Inflammatory macrophage (primary cell): ENCODE measurements at places on chromosomes 12 and 14.
A peak's percentile ranks its signal among the peaks of the same experiment; 100 is the strongest.

DNA sequence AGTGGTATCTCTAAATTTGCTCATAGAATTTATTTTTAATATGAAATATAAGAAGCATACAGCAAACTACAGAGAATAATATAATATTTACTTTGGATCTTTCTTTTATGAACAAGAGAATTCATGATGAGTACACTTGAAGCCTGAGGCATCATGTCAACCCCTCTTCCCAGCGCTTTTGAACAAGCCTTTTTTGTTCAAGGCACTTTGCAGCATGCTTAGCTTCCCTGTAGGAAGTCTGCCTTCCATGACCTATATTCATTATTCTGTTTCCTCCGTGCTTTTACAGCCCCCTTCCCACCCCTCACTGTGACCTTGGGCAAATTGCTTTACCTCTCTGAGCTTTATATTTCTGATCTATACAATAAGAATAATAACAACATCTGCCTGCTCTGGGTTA is 41.6 kb downstream of the SCN8A start:
- DNase-seq: no peak

DNA sequence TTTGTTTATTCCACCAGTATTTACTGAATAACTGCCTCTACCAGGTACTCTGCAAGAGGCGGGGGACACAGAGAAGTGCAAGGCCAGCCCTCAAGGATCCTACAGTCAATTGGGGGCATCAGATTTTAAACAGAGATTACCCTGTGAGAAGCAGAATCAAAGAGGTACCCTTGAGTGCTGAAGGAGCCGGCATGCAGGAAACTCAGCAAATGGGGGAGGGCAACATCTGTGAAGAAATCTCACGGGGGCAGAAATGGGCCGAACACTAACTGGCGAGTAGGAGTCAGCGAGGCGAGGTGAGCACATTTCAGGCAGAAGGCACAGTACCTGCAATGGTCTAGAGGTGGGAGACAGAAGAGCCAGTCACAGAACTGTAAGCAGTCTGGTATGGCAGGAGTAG is 9.0 kb downstream of the GALNT6 start:
- DNase-seq: no peak

GRCh38 chr14:97709552-97709951 is 912.4 kb downstream of the VRK1 start:
- DNase-seq: no peak

DNA sequence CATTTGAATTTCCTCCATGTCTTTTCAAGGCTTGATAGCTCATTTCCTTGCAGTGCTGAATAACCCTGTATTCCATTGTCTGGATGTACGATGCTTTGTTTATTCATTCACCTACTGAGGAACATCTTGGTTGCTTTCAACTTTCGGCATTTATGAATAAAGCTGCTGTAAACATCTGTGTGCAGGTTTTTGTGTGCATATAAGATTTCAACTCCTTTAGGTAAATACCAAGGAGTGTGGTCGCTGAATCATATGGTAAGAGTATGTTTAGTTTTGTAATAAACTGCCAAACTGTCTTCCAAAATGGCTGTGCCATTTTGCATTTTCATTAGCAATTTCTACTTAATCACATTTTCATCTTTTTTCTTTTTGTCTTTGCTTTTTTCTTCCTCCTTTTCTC is 327.7 kb upstream of the TBX3 start:
- DNase-seq: no peak

- peak; percentile 92 for DNase-seq
Observed at GRCh38 chr14:32657081-32657480, 281.6 kb upstream of the NPAS3 start.

- no peak for DNase-seq
Observed at GRCh38 chr12:115203701-115204100, 519.7 kb upstream of the TBX3 start.

GRCh38 chr12:24806386-24806785 is 142.5 kb downstream of the BCAT1 start:
- DNase-seq: peak; percentile 11

- DNase-seq: no peak
Observed at GRCh38 chr12:66767536-66767935, 88.7 kb upstream of the GRIP1 start.

DNA sequence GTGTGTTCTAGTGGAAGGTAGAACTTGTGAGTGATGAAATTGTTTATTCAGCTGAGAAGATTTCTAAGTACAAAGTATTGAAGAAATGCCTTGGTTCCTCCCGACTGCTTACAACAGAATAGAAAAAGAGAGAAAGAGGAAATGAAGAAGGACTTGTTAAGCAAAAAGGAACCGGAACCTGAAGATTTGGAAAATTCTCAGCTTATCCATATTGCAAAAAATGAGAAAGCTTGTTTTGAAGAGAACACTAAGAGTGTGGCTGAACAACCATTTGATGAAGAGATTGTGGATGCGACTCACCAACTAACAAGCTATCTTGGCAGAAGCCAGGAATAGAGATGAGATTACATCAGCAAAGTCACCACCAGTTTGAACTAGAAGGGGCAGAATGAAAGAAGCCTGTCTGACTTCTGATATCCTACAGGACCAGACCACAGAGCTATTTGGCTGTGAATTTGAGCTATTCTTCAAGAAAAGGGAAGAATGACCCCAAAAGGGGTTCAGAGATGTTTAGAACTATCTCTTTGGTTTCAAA is 15.1 kb downstream of the NDUFA9 start:
- peak; percentile 45 for DNase-seq

GRCh38 chr12:126055521-126055920 is 990.3 kb downstream of the AACS start:
- no peak for DNase-seq

GRCh38 chr14:23008831-23009230 is 1.1 kb downstream of the C14orf93 start:
- DNase-seq: no peak

DNA sequence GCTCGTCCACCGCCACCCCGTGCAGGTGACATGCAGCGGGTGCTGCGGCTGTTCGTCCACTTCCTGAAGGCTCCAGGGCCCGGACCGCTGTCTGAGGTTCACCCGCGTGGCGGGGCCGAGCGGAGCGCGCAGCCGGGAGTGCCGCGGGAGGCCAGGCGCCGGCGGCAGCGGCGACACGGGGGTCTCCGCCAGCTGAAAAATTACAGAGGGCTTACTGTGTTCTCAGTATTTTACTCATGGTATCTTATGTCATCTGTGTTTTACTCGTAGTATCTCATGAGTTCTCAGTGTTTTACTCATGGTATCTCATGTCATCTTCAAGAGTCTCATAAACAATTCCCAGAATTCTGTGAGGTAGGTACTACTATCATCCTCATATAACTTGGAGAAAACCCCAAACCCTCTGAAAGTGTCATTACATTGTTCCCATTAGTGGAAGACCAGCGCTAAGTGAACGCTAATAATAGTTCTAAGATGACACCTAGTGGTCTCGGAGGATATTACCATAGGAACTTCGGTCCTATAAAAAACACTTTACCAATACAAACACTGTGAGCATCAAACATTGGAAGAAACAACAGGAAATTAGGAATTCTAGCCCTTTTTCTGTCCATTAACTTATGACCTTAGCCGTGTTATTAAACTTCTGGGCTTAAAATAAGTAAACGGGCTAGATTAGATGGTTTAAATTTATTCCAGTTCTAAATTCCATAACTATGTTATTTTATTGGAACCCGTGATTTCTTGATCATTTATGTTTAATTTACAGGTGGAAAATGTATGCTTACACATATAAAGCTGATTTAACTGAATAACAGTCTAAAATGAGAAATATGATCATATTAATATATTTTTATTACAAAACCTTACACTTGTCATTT is 32.4 kb downstream of the AK7 start:
- peak; percentile 68 for DNase-seq

DNA sequence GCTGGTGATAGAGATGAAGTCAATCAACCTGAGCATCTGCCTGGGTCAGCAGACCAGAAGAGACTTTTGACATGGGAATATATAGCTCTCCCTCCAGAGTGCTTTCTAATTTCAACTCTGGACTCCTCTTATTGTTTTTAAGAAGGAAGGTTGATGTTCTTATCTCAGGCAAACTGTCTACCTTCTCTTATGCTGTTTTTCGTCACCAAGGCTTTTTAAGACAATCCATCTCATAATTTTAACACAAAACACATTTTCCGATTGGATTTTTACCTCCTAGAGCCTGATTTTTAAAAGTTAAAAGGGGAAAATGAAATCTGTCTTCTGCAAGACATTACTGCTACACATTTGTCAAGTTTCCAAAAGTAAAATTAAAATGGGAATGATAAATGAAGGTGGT is 368.7 kb upstream of the MIS18BP1 start:
- no peak for DNase-seq

GRCh38 chr14:66641861-66642635 is 134.1 kb downstream of the GPHN start:
- no peak for DNase-seq

DNA sequence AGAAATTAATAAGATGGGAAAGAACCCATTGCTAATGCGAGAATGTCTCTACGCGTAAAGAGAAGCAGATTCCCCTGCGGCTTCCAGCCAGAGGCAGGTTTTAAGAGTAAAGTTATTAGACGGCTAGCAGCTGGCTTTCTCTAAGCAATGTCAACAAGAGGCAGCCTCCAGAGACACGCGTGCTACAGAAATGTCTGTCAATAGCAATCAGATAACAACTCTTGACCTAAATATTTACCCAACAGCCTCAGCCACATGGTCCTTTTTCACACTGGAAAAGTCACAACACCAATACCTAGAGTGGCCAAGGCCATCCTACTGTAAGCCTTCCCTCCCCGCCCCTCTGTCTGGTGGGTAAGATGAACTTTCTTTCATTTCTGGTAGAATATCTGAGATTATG is 146.0 kb upstream of the SFSWAP start:
- DNase-seq: no peak

DNA sequence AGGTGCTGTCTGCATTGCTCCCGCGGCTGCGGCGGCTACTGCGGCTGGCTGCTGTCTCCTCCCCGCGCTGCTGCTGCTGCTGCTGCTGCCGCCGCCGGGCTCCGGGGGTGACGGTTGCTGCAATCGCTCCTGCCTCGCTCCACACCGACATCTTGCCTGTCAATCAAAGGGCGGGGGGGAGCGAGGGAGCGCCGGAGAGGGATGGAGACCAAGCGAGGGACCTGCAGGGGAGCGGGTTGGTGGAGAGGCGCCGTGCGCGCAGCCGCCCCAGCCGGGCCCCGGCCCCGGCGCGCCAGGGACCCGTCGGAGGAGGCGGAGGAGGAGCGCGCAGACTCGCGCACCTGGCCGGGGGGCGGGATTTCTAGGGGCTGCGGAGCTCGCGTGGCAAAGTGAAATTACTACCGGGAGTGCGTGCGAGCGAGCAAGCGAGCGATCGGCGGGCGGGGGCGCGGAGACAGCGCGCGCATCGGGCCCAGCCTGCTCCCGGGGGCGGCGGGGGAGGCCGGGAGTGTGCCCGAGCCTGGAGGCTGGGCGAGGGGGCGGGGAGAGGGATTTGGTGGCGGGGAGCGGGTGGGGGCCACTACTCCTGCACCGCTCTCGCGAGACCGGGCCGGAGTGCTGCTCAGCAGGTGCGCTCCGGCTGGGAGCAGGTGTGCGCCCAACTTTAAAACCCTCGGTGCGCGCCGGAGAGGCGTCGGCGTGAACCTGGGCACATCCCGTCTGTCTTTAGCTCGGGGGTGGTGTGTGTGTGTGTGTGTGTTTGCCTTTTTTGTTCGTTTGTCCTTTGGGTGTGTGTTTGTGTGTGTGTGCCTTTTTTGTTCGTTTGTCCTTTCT is at the start of gene KSR2:
TSS of gene KSR2 (minus strand) at position 165 of the 834 bp plus-strand sequence. CDS start 735 bp downstream, outside the sequence.
- DNase-seq: no peak

GRCh38 chr12:100860611-100861010 is 66.0 kb downstream of the ANO4 start:
- DNase-seq: no peak

GRCh38 chr12:128830505-128830893 is 6.7 kb upstream of the SLC15A4 start:
- peak; percentile 71 for DNase-seq

DNA sequence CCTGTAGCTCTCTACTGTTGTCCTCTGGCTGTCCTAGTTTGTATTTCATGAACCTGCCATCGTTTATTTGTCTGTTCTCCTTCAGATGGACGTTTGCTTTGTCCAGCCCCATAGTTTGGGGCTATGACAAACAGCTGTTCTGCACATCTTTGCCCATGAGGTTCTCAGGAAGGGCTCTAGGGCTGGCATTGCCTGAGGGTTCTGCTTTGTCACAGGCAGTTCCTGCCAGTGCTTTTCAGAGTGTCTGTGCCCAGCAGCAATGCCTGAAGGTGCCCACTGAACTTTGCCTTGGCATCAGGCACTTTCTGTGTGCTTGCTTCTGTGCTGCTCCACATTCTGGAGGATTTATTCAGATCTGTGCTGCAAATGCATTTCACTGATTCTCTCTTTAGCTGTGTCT is 361.3 kb downstream of the TMEM121 start:
- no peak for DNase-seq

GRCh38 chr12:20486233-20486632 is 117.9 kb downstream of the PDE3A start:
- DNase-seq: no peak

DNA sequence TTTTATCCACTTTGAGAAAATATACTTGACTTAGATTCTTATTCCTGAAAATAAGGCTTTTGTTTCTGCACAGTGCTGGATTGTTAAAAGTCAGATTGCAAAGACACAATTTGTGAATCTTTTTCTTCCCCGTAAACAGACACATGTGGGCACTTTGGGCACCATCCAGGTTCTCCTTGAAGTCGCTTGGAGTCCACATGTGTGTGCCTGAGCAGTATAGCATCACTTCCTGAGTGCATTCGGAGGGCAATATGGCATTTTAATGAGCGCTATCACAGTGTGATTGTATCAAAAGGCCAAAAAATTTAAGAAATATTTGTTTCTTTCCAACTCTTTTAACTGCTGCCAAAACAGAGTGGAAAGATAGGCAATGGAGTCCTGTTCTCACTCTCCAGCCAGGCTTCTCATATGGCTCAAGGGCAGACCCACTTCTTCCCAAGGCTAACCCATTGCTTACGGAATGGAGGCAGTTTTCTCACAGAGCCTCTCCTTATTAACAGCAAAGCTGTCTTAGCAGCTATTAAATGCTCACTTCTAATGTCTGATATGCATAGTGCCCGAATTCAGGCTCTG is 397.1 kb downstream of the EGLN3 start:
- DNase-seq: no peak

GRCh38 chr12:117026343-117026742 is 72.9 kb downstream of the TESC start:
- DNase-seq: no peak

- DNase-seq: peak; percentile 21
Observed at GRCh38 chr12:56572288-56572687, 50.7 kb downstream of the RBMS2 start.

DNA sequence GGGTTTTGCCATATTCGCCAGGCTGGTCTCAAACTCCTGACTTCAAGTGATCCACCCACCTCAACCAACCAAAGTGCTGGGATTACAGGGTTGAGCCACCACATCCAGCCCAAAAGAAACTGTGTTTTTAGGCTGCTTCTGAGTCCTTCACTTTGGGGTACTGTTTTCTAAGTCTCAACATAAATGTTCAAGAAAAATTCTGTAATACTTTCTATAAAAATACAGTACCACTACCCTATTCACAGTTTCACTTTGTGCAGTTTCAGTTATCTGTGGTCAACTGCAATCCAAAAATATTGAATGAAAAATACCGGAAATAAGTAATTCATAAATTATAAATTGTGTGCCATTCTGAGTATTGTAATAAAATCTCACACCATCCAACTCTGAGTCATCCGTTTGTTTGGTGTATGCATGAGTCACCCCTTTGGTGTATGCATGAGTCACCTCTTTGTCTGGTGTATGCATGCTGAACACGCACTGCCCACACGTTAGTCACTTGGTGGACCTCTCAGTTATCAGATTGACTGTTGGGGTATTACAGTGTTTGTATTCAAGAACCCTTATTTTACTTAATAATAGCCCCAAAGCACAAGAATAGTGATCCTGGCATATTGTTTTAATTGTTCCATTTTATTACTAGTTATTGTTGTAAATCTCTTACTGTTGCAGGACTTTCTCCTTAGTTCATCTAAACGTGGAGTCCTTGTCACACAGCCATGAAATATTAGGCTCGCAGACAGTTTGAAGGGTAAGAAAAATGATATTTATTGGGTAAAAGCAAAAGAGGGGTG is 190.2 kb downstream of the FSCB start:
- DNase-seq: no peak
